ENCODE measurements at places on chromosomes 7 and 10. TPM values are rescaled to one million over a fixed set of nuclear protein-coding genes. Genes with fewer than 3 reads are reported as not detected.

PHKG1 gene
- total RNA-seq = not detected

MSS51 gene
- 0.60 TPM for total RNA-seq

ARHGAP22 gene
- total RNA-seq = 8.2 TPM

MTPN gene
- total RNA-seq = 129 TPM

ZWINT gene
- 170 TPM for total RNA-seq

POMZP3 gene
- total RNA-seq = 19.4 TPM

CFTR gene
- not detected for total RNA-seq

PTPRZ1 gene
- total RNA-seq = not detected

OR6V1 gene
- not detected for total RNA-seq

GRB10 gene
- 23.1 TPM for total RNA-seq

SEMA3D gene
- total RNA-seq = 3.4 TPM

PNLIP gene
- total RNA-seq = not detected

MAD1L1 gene
- 70.3 TPM for total RNA-seq

RNLS gene
- total RNA-seq = 25.1 TPM

MCM10 gene
- total RNA-seq = 33.6 TPM

CDC14C gene
- total RNA-seq = 0.09 TPM

- peak; percentile 74 for DNase-seq
Measured at GRCh38 chr7:22728401-22729029, 1.5 kb downstream of the IL6 start.

DNA sequence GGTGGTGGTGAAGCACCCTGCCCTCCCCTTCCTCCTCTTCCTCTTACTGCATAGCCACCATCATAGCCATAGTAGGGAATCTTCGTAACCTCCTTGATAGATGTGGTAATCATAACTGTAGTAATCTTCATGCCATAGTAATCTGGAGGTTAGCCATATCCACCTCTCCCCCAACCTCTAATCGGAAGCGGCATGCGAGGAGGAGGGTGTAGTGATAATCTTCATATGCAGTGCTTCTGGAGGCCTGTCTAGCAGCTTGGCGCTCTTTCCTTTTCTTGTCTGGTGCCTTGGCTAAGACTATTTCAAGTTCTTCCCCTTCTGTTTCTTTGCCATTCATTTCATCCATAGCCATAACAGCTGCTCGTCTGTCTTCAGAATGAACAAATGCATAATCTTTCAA is 90.9 kb downstream of the MLLT10 start:
- DNase-seq = no peak

GRCh38 chr10:112526906-112527305 is 79.9 kb downstream of the VTI1A start:
- DNase-seq = no peak

DNA sequence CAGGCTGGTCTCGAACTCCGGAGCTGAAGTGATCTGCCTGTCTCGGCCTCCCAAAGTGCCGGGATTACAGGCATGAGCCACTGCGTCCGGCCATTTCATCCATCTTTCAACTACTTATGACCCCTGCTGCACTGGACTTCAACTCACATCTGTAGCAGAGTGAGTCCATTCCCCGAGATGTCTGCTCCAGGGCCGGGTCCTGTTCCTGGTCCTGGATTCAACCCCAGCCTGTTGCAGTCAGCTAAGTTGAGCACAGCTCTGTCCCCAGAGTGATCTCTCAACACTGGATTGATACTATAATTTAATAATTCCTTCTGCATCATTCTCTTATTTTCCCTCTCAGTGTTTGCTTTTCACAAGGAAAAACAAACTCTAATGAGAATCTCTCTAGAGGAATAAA is 25.8 kb downstream of the PRTFDC1 start:
- DNase-seq = no peak

DNA sequence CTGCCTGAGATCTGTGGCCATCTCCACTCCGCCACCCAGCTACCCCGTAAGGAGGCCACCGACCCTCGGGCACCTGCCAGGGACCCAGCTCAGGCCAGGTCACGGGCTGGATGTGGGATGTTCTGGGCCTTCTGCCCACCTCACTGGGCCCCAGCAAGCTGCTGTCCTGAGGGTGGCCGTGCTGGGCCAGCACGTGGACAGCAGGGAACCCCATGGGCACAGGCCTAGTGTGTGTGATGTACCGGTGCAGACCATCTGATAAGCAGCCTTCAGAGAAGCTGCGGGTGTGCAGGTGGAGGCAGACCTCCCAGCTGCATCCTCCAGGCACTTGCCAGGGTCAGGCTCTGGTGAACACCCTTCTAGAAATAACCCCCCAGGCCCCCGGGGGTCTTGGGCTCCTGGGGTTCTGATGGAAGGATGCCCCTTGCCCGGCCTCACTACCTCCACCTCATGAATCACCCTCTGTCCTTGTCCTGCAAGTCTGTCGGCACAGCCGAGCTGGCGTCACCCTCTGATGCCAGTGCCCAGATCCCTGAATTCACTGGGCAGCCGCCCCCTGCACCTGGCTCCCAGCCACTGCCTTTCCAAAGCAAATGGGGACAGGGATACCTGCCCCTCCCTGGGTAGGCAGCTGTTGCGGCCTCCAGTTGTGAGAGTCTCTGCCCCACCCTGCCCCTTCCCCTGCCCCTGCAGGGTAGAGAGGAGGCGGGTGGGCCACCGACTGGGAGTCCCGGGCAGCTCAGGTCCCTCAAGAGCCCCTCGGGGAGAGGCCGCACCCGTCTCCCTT is 139.8 kb downstream of the FAM53B start:
- no peak for DNase-seq

GRCh38 chr7:88789480-88790064 is 6.0 kb downstream of the TEX47 start:
- DNase-seq = peak; percentile 36

DNA sequence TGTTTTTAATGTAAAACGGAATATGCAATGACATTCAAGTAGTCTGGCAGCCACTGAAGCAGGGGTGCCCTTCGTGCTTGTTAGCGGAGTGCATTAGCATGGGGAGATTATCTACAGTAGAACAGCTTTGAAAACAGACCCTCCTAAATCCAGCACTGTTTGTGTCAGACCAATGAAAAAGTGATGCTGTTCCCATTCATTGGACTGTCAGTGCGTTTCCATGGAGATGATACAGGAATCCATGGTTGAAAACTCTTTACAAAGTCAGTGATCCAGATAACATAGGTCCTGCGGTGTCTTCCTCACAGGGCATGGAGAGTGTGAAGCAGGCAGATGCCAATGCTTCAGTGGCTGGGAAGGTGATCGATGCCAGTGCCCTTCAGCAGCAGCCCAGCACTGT is 73.6 kb downstream of the ITGB8 start:
- DNase-seq = no peak

GRCh38 chr10:62011558-62011957 is 110.1 kb downstream of the ARID5B start:
- DNase-seq = no peak

- no peak for DNase-seq
Measured at GRCh38 chr10:102919246-102919959, 1.3 kb downstream of the CNNM2 start.

- DNase-seq = no peak
Measured at GRCh38 chr10:29840516-29841276, 205.9 kb upstream of the SVIL start.

DNA sequence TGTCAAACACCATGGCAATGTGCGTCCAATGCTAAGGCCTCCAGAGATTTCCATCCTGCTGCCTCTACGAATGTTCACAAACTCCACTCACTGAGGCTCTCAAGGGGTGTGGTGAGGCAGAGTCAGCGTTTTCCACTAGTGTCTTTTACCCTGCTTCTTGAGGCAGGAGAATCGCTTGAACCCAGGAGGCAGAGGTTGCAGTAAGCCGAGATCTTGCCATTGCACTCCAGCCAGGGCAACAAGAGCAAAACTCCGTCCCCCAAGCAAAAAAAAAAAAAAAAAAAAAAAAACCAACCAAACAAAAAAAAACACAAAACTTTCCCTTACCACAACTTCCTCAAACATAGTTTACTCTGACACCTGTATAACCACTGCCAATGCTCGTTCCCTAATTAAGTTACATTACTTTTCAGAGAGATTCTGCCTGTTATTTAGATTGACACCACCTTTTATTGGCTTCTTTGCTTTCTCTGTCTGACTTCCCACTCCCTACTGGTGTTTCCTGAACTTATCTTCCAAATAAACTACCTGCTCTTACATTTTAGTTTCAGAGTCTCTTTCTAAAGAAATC is 102.1 kb upstream of the ZNF746 start:
- no peak for DNase-seq

DNA sequence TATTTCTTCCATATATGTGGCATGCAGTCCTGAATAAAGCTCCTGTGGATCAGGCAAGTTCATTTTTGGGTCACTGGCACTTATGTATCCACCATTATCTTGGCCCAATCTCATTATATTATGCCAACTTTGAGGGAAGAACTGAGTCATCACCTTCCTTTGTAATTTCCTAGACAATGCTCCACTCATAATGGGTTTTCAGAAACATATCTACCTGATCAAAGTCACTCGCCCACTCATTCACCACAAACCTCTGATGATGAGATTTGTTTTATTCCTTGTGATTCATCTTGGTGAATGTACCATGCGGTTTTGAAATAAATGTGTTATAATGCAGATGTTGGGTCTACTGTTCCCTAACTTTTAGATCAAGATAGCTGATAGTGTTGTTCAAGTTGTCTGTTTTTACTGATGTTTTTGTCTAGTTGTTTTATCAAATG is 525.8 kb downstream of the KIF20B start:
- DNase-seq = peak; percentile 98

DNA sequence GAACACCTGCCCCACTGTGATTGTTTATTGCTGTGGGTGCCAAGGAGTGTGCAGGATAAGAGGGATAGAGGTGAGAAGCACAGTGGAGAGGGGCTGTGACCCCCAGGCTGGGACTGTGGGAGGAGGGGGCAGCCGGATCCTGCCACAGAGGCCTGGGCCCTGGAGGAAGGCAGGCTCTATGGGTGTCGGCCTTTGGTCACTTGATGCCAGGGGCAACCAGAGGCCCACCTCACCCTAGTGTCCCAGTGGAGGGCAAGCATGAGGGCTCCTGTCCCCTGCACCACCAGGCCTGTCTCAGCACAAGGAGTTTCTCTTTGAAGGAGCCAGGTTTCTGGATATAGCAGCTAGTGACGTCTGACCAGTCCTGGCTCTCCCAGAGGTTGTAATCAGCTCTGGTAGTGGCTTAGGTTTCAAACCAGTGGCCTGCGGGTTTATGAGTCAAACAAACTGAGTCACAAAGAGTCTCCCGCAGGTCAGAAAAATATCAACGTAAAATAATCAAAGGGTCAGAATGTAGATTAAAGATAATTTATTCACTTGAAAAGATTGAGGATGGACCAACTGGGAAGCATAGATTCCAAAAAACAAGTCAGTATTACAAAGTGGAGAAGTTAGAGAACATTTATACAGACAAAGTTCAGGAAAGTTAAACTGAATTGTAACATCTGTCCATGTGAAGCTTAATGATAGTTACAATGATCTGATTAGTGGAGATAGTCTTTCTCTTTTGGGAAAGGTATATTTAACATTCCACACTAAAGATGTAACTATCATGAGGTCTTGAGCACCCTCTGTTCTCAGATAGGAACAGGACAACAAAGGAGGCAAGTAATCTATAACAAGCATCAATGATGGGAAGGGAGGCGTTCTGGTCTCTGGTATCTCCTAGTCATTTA is 37.2 kb upstream of the ZNF488 start:
- DNase-seq = peak; percentile 71

- DNase-seq = no peak
Measured at GRCh38 chr10:43392748-43393147, 16.2 kb downstream of the HNRNPF start.

GRCh38 chr7:155365146-155365874 is 67.6 kb downstream of the INSIG1 start:
- no peak for DNase-seq

DNA sequence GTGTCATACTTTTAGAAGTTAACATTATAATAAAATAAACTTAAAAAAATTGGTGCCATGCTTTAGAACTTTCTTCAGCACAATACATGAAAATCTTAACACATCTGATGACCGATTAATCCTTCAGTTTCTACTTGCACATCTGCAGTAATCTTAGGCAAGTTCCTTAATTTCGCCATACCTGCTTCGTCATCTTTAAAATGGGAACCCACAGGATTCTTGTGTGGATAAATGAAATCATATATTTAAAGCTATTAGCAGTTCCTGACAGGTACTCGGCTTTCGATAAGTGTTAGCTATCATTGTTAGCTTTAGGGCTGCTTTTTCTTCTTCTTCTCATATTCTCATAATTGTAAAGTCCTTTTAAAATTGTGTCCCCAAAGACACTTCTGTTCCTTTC is 907 bp upstream of the VPS50 start:
- DNase-seq = no peak

GRCh38 chr7:41907444-41907843 is 204.6 kb upstream of the INHBA start:
- no peak for DNase-seq

DNA sequence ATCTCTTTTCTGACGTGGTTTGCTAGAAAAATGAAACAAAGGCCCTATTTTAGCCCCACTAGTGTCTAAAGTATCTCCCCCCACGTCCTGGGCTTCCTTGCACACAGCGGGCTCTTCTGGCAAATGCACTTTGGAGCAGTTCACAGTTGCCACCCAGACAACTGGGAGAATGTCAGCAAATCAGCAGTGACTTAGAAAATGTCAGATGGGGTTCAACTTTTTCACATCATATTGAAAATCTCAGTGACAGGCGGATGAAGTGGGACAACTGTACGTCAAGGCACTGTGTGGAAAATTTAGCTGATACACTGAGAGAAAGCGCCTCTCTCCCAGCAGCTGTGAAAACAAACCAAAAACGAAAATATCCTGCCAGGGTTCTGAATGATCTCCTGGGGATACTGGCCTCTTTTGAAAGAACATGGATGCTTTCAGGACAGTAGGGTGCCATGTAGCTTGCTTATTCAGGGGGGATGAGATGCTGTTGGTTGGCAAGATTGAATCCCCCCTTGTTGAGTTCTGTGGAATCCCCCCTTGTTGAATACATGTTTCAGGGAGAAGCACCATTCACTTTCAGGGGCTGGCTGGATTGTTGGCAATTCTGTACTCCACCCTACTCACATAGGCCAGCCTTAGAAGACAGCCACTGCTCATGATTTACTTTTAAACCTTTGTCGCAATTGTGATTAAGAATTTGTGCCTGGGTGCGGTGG is 372.8 kb upstream of the CELF2 start:
- DNase-seq = no peak

GRCh38 chr10:676178-676577 is 13.3 kb downstream of the DIP2C start:
- no peak for DNase-seq

DNA sequence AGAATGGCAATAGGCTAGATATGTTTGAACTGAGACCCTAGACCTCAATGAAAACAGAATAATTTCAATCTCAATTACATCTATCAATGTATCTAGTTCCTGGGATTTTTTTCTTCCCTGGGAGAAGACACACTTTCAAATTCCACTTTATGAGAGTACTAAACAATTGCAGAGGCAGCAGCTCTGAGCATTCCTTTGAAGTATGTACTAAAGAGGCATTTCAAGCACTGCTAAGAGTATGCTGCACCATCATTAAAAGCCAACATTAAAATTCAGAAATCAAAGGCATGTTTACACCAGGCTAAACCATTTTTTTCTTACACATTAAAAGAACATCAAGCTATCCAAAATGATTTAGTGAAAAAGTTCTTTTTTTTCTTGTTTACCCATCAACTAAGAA is 297.9 kb upstream of the CACNA2D1 start:
- DNase-seq = no peak
